Skeletal muscle tissue (tissue), 5 donors: ENCODE measurements at places on chromosomes 16 and 17. TPM values are rescaled to one million over a fixed set of nuclear protein-coding genes. Genes with fewer than 3 reads are reported as not detected.

PRSS22 gene
- not detected for total RNA-seq

PERCC1 gene
- total RNA-seq: not detected

KIF2B gene
- not detected for total RNA-seq

GRIN2A gene
- 0.52 TPM for total RNA-seq

MATCAP1 gene
- total RNA-seq: 5.2 TPM

CSH1 gene
- total RNA-seq: not detected

TNS4 gene
- not detected for total RNA-seq

NOMO2 gene
- total RNA-seq: 75.2 TPM

TEX14 gene
- under 0.01 TPM for total RNA-seq

CPHXL2 gene
- total RNA-seq: not detected

LHX1 gene
- not detected for total RNA-seq

PEX12 gene
- total RNA-seq: 4.7 TPM

CDRT15 gene
- total RNA-seq: not detected

IGFBP4 gene
- total RNA-seq: 76.2 TPM

RND2 gene
- under 0.01 TPM for total RNA-seq

CD300H gene
- not detected for total RNA-seq

JMJD8 gene
- 13.0 TPM for total RNA-seq

KCNH6 gene
- not detected for total RNA-seq

PPP1R27 gene
- 35.0 TPM for total RNA-seq

DRG2 gene
- 20.9 TPM for total RNA-seq

GP2 gene
- total RNA-seq: not detected

BIRC5 gene
- 11.0 TPM for total RNA-seq

KRTAP17-1 gene
- not detected for total RNA-seq

CCL3 gene
- 7.3 TPM for total RNA-seq

SNX11 gene
- 7.3 TPM for total RNA-seq

CEP112 gene
- total RNA-seq: 16.2 TPM

DNAI2 gene
- not detected for total RNA-seq

SLC35G3 gene
- total RNA-seq: not detected

KRTAP2-3 gene
- not detected for total RNA-seq

SHISA9 gene
- not detected for total RNA-seq

GLP2R gene
- not detected for total RNA-seq

PYY gene
- total RNA-seq: not detected

PPY gene
- total RNA-seq: not detected

C16orf46 gene
- not detected for total RNA-seq

CD68 gene
- total RNA-seq: 4.2 TPM

SRCAP gene
- 17.2 TPM for total RNA-seq

RUNDC3A gene
- total RNA-seq: 6.8 TPM

HOXB7 gene
- total RNA-seq: 1.0 TPM

PCGF2 gene
- total RNA-seq: 3.1 TPM
